ENCODE measurements at places on chromosomes 1 and 21. TPM values are rescaled to one million over a fixed set of nuclear protein-coding genes. Genes with fewer than 3 reads are reported as not detected.

- DNase-seq = no peak
Observed at GRCh38 chr1:78843111-78843510, 163.4 kb downstream of the ADGRL4 start.

- DNase-seq = no peak
Observed at GRCh38 chr1:228006034-228006785, 588 bp upstream of the WNT3A start.

GRCh38 chr1:111441573-111442192 lies 7.4 kb downstream of the WDR77 start:
- no peak for DNase-seq

GRCh38 chr1:225653463-225654276 lies 747 bp upstream of the ENAH start:
- peak; percentile 81 for DNase-seq

- no peak for DNase-seq
Observed at GRCh38 chr1:44707959-44708831, 22.8 kb downstream of the RNU5D-1 start.

DNA sequence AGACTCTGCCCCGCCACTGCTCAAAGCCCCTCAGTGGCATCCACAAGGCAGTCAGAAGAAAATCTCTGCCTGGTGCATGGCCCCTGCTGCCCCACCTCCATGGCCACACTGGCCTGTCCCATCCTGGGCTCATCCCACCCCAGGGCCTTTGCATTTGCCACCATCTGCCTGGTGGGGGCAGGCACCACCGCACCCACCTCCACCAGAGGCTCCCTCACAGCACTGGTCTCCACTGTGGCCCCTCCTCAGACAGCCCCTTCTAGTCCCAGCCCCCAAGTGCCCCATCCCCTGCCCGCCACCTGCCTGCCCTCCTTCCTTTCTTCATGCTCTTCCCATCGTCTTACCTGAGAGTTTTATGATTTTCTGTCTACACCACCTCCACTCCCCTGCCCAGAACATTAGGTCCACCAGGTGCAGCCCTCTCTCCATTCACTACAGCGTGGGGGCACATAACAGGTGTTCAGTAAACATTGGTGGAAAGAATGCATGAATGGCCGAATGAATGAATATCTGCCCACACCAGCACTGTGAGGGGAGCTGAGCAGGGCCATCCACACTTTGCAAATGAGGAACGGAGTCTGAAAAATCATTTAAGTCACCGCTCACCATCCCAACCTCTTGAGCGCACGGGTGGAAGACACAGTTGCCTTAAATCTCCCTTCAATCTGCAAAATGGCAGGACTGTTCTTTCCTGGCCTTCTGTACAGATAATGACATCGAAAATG lies 2.1 kb downstream of the PRDM15 start:
- DNase-seq = no peak

DNA sequence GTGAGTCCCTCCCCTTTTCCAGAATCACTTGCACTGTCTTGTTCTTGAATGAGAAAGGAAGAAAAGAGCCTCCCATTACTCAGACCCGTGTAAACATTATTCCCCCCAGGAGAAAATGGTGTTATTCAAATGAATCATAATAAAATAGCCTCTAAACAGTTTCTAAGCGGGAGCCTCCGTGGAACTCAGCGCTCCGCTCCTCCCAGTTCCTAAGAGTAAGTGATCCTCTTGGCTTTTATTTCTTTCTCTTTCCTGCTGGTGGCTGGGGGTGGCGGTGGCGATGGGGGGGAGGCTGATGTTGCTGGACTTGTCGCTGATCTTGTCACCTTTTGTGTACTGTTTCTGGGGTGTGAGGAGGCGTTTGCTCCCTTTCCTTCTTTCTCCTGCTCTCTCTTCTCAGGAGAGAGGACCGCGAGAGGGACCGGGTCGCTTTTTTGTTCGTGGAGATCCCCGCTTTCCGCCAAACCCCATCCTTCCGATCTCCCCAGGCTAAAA lies 781 bp downstream of the PROX1 start:
- DNase-seq = no peak

DNA sequence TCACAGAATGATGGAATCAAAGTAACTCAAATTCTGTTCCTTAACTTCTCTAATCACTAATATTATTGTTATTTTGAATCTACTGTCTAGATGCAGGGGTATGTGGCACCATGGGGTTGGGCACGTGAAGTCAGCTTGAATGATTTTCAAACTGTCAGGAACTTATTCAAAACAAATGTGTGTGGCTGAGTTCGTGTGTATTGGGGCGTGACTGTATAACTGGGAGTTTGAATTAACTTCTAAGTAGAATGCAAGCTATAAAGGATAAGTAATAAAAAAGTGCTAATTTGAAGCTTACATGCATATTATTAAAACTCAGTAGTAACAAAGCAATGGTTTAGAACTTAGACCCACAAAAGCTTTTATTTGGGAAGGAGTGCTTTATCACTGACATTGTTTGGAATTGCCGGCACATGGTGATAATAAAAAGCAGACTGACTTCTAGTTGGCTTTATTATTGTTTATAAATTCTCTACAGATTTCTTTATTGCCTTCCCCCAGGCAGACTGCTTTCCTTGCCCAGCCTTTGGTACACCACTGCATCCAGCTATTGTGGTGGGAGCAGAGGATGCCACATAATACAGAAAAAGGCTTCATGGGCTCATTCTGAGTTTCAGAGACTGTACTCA lies 84.3 kb downstream of the TENT5C start:
- DNase-seq = no peak

DNA sequence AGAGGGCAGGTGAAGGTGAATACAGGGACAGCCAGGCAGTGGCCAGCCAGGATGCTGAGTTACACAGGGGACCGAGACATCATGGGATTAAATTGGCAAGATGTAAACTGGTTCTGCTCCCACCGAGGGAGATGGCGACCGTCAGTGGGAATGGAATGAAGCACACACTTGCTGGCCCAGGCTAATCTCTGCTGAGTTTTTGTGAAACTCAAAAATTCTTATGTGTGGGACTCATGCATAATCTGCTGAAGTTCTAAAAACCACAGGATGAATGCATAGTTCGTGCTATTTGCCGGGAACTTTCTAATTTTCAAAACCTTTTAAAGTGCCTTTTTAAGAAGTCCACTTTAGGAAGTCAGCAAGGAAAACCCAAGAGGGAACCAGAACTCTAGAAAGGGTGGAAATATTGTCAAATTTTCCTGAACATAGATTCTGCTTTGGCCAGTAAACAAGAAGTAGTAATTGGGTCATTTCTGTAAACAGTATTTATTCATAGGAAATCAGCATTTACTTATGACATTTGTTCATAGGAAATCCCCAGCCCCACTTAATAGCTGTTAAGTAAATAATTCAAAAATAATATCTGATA lies 85.4 kb upstream of the ROR1 start:
- DNase-seq = no peak

- DNase-seq = no peak
Observed at GRCh38 chr1:39732730-39733129, 6.0 kb upstream of the PPIE start.

The CRNN gene
- not detected for total RNA-seq

The OR2T35 gene
- not detected for total RNA-seq
